ENCODE measurements at places on chromosomes 11 and 22.

GRCh38 chr22:40113696-40114095 is 64.0 kb upstream of the TNRC6B start:
- no peak for DNase-seq

DNA sequence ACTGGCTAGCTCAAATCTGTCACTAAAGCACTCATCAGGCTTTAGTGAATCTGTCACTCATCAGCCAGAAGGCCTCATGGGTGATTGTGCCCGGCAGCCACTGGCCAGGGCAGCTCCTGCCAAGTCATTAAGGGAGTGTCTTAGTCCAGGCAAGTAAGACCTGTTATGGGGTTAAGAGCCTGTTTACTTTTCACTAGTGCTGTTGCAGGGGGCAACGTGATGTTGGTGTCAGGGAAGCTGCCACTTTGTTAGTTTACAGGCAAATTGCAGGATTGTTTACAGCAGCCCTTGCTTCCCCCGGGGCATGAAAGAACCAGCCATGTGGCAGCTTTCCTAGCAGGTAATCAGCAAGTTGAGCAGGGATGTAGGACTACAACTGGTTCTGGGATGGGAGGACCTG is 155.6 kb upstream of the NCAM1 start:
- no peak for DNase-seq

DNA sequence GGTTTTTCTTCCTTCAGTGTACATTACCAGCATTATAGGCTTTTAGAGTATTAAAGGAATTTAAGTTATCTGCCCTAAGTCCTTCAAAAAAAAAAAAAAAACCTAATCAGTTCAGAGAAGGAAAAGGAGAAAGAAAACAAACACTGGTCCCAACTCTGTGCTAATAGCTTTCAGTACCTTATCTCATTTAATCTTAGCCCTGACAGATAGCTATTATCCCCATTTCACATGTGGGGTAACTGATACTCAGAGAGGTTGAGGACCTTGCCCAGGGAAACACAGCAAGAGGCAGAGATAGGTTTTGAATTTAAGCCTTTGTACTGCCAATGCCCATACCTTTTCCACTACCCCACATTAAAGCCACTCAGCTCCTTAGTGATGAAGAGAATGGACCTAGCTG is 43.4 kb downstream of the FAT3 start:
- no peak for DNase-seq

DNA sequence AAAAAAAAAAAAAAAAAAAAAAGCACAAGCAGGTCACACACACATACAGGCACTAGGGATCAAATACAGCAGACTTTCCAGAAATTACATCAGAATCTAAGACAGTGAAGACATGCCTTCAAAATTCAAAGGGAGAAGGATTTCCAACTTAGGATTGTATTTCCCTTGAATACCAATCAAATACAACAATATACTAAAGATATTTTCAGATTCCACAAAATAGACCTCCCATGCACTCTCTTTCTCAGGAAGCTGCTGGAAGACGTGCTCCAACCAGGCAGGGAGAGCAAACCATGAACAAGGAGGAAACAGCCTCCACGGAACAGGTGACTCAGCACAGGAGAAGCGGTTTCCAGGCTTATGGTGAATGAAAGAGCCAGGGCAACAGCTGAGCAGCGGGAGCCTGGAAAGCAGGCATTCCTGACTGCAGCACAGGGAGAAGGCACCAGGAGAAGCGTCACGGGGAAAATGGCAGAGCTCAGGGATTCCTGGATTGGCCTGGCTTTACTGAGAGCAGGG is 32.0 kb downstream of the TMEM184B start:
- peak; percentile 68 for DNase-seq
